Activated CD4-positive, alpha-beta T cell treated with anti-CD3 and anti-CD28 coated beads, Interleukin-2, amount 10 ng/mL, durations not matched to agents 24 days and 14 days (primary cell): ENCODE measurements at places on chromosomes 12 and 14. TPM values are rescaled to one million over a fixed set of nuclear protein-coding genes. Genes with fewer than 3 reads are reported as not detected.

The TRHDE gene
- total RNA-seq = not detected in 2 replicates

The ADAM20 gene
- total RNA-seq = 0.19 and 0.44 TPM in 2 replicates

The EIF2S3B gene
- 0.62 and 0.98 TPM in 2 replicates for total RNA-seq

The KLHL33 gene
- 0.09 TPM in 1 of 2 replicates, not detected in the other for total RNA-seq

The GALNT6 gene
- 10.7 and 12.8 TPM in 2 replicates for total RNA-seq

The C1R gene
- 1.4 and 2.5 TPM in 2 replicates for total RNA-seq

The GNB3 gene
- total RNA-seq = 1.6 and 1.7 TPM in 2 replicates

The SRRM4 gene
- total RNA-seq = not detected in 2 replicates

The SLC7A8 gene
- not detected in 2 replicates for total RNA-seq

The HCAR1 gene
- total RNA-seq = 6.0 and 6.8 TPM in 2 replicates

The RPS26 gene
- 40.5 and 46.3 TPM in 2 replicates for total RNA-seq

The OR4E2 gene
- total RNA-seq = not detected in 2 replicates

The LIN7A gene
- total RNA-seq = 0.31 and 0.51 TPM in 2 replicates

The RDH16 gene
- 0.38 and 0.42 TPM in 2 replicates for total RNA-seq

The RNASE7 gene
- not detected in 2 replicates for total RNA-seq

The CNOT2 gene
- 65.6 and 74.4 TPM in 2 replicates for total RNA-seq

The NRXN3 gene
- total RNA-seq = not detected in 2 replicates

The BCL7A gene
- 9.3 and 10.7 TPM in 2 replicates for total RNA-seq

The LPAR5 gene
- 3.3 and 4.2 TPM in 2 replicates for total RNA-seq

The MANSC4 gene
- total RNA-seq = not detected in 2 replicates

The RNF212B gene
- total RNA-seq = not detected in 2 replicates

The GLIPR1L1 gene
- total RNA-seq = not detected in 2 replicates

The TSHR gene
- not detected in 2 replicates for total RNA-seq

The MDM1 gene
- 23.2 and 24.9 TPM in 2 replicates for total RNA-seq

The METTL17 gene
- total RNA-seq = 94.6 and 99.1 TPM in 2 replicates

The PRH2 gene
- not detected in 2 replicates for total RNA-seq

The DBX2 gene
- not detected in 2 replicates for total RNA-seq

The TEX52 gene
- 0.17 TPM in 1 of 2 replicates, not detected in the other for total RNA-seq

The TAS2R19 gene
- 2.9 and 3.9 TPM in 2 replicates for total RNA-seq

The FOXN4 gene
- not detected in 2 replicates for total RNA-seq

The CYP27B1 gene
- 12.3 and 12.7 TPM in 2 replicates for total RNA-seq

The BHLHE41 gene
- not detected in 2 replicates for total RNA-seq

The GZMB gene
- 4,455 and 4,487 TPM in 2 replicates for total RNA-seq

The MSI1 gene
- total RNA-seq = 0.33 and 0.79 TPM in 2 replicates

The ZBTB39 gene
- 11.0 TPM in 2 replicates for total RNA-seq

The ORAI1 gene
- total RNA-seq = 58.3 and 61.8 TPM in 2 replicates

The GLTP gene
- 27.9 and 28.2 TPM in 2 replicates for total RNA-seq

The SAMD4A gene
- 4.6 and 5.7 TPM in 2 replicates for total RNA-seq

The KCNJ8 gene
- total RNA-seq = not detected in 2 replicates

The IL22 gene
- 2.4 and 3.1 TPM in 2 replicates for total RNA-seq

The SLC17A8 gene
- not detected in 2 replicates for total RNA-seq

The AHNAK2 gene
- 0.02 TPM in 2 replicates for total RNA-seq

The ZNF10 gene
- 3.3 and 4.2 TPM in 2 replicates for total RNA-seq

The TDP1 gene
- 75.6 and 77.8 TPM in 2 replicates for total RNA-seq

The SALL2 gene
- 1.6 and 1.7 TPM in 2 replicates for total RNA-seq

The TOMM20L gene
- not detected in 2 replicates for total RNA-seq

The MGAT4C gene
- total RNA-seq = not detected in 2 replicates

The LALBA gene
- not detected in 2 replicates for total RNA-seq
